ENCODE measurements at places on chromosomes 16 and 17.

GRCh38 chr16:85667261-85667660 lies 21.5 kb downstream of the GINS2 start:
- no peak for DNase-seq

DNA sequence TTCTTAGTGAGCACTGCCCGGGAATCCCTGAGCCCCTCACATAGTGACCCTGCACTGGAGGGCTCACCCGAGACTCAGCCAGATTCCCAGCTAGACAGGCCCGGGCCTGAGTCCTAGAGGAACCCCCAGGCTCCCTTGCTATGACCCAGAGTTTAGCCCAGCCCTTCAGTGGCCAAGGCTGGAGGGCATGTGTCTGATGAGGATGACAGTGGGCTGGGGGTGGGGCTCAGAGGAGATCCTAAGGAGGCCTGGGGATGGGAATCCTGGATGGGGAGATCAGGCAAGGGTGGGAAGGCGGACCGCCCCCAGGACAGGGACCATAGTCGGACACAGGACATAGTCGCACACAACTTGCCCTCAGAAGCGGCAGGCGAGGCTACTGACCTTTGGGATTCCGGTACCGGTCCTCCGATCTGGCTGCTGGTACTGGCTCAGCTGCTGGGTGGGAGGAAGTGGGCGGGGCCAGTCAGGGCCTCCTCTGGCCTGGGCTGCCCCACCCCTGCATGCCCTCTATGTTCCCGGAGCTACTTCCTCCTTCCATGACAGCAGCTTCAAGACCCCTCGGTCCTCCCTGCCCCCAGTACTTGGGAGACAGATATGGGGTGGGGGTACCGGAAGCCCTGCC lies 1.1 kb downstream of the CD79B start:
- no peak for DNase-seq

- no peak for DNase-seq
Measured at GRCh38 chr17:39777534-39778365, 40.0 kb downstream of the GRB7 start.

DNA sequence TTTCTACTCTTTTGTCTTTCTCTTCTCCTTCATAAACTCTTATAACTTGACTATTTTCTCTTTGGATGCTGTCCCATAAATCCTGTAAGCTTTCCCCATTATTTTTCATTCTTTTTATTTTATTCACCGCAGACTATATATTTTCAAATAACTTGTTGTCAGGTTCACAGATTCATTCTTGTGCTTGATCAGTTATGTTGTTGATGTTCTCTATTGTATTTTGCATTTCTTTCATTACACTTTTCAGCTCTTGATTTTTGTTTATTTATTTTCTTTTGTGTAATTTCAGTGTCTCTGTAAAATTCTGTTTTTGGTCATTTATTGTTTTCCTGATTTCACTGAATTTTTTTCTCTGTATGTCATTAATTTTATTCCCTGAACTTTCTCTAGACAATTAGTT lies 49.2 kb downstream of the EFCAB13 start:
- no peak for DNase-seq

GRCh38 chr16:54939029-54939346 lies 8.3 kb downstream of the IRX5 start:
- DNase-seq: no peak

- DNase-seq: no peak
Measured at GRCh38 chr17:77836557-77837041, 121.9 kb upstream of the TNRC6C start.
